CD4-positive, alpha-beta T cell treated with Interleukin-10 for 1 hour (primary cell): ENCODE measurements at places on chromosomes 12 and 14.

GRCh38 chr12:107326237-107326636 is 232.9 kb upstream of the CRY1 start:
- no peak for DNase-seq

DNA sequence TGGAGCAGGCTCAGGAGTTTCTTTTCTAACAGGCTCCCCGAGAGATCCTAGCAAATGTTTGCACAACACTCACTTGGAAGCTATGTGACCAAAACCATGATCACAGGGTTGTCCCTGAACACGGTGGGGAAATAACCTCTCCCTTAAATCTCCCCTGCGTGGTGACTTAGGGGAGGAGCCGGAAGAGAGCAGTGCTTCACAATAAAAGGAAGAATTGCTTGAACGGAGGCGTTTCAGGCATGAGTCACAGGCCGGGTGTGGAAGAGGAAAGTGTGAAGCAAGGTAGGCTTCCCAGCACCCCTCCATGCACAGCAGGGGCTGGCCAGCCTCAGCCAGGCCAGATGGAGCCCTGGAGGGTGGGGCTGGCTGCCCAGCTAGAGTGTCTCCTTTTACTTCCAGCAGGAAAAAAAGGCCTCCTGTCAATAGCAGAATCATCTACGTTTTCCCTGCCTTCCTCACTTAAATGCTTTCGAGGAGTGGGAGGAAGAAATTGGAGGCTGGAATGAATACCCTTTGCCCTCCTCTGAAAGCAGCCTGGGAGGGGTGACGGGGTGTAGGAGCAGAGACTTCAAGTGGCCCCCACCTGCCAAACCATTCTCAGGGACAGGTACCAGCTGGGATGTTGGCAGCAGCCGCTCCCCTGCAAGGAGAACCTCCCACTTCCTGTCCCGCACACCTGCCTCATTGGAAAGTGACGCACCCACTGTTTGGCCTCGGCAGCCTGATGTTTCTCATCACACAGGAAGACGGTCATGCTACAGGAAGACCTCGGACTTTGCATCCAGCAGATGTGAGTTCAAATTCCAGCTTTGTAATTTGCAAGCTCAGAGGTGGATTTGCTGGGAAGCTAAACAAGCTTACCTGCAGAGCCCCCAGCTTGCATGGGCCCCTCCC is 30.1 kb upstream of the PPP2R5C start:
- DNase-seq, result peak; percentile 89

- no peak for DNase-seq
Measured at GRCh38 chr12:25045869-25046268, 97.0 kb upstream of the BCAT1 start.

- DNase-seq, result no peak
Measured at GRCh38 chr14:29722831-29723230, 204.8 kb downstream of the PRKD1 start.

DNA sequence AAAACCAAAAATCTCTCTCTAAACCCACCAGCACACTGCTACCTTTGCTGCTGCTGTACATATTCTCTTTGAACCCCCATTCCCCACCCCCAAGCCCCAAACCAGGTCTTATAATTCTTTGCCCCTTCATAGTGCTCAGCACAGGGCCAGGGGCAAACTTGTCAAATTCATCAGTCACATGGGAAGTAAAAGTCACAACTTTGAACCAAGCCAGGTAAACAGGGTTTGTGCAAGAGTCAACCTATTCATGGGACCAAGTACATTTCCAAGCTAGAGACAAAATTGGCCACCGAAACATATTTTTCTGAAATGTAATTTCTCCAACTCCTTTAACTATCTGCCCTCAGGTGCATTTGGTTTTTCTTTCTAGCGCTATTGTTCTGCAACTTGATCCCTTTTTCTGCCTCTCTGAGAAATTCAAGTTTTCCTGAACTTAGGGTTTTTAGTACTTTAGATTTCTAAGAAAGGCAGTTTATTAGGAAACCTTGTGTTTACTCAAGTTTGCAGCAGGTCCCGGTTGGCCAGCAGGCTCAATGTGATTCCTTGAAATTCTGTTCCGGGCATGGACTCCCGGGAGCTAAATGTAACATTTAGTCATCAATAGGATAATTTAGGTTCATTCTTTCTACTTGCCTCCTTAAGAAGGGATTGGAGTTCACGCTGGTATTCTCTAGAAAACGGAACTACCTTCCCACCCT is 230.5 kb downstream of the EFCAB11 start:
- DNase-seq, result no peak

DNA sequence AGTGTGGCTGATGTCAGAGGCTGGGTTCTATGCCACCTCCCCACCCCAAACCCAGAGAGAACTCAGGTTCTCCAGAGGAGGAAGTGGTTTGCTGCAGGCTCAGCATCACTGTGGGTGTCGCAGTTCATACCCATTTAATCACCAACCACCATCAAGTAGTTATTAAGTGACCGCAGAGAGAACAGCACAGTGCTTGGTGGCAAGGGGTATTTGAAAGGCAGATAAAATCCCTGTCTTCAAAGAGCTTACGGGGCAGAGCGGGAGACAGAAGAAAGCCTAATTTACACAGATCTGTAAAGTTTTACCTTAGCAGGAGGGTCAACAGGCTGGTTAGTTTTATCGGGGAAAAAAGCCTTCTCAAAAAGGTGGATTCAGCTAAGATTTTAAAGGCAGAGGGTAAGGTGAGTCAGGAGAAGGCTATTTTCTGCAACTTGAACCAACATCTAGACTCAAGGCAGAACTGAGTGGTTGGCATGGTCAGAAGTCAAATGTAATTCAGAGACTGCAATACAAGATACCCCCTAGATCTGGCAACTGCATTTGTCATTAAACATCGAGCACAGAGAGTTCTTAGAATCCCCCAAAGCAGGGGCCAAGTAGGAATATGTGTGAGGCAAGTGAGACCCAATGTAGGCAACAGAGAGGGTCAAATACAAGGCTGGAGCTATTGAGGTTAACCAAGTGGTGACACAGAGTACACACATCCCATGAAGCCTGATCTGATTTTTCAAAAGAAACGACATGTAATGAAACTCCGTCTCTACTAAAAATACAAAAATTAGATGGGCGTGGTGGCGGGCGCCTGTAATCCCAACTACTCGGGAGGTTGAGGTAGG is 13.2 kb downstream of the PXN start:
- peak; percentile 90 for DNase-seq

DNA sequence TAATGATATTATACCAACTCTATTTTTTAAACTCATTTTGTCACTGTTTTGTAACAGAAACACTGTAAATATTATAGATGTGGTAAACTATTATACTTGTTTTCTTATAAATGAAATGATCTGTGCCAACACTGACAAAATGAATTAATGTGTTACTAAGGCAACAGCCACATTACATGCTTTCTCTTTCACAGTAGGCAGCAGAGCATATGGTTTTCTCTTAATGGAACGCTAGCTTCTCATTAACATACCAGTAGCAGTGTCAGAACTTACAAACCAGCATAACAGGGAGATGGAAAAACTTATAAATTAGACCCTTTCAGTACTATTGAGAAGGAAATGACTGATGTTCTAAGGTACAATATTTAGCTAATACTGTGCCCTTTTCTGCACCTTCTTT is 398.8 kb downstream of the PRKD1 start:
- no peak for DNase-seq

GRCh38 chr14:75559451-75560222 is 18.8 kb upstream of the FLVCR2 start:
- no peak for DNase-seq

GRCh38 chr12:76864791-76865400 is 13.9 kb downstream of the CSRP2 start:
- no peak for DNase-seq

- no peak for DNase-seq
Measured at GRCh38 chr12:103517161-103517560, 21.4 kb upstream of the C12orf42 start.

DNA sequence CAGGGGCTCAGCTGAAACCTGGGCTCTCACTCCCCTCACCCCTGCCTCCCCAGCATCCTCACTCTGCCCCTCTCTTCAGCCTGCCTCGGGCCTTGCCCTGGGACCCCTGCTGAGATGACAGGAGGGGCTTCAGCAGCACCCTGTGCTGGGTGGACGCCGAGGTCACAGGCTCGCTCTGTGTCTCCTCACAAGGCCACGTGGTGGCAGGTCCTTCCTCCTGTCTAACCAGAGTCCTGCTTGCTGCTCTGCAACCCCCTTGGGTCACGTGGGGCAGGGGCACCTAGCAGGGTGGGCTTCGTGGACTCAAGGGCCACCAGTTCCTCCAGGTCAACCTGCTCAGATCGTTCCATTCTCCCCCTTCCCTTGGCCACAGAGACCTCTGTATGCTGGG is 90.4 kb downstream of the TMEM121 start:
- DNase-seq, result no peak

- DNase-seq, result no peak
Measured at GRCh38 chr12:89971880-89972279, 263.2 kb upstream of the ATP2B1 start.

DNA sequence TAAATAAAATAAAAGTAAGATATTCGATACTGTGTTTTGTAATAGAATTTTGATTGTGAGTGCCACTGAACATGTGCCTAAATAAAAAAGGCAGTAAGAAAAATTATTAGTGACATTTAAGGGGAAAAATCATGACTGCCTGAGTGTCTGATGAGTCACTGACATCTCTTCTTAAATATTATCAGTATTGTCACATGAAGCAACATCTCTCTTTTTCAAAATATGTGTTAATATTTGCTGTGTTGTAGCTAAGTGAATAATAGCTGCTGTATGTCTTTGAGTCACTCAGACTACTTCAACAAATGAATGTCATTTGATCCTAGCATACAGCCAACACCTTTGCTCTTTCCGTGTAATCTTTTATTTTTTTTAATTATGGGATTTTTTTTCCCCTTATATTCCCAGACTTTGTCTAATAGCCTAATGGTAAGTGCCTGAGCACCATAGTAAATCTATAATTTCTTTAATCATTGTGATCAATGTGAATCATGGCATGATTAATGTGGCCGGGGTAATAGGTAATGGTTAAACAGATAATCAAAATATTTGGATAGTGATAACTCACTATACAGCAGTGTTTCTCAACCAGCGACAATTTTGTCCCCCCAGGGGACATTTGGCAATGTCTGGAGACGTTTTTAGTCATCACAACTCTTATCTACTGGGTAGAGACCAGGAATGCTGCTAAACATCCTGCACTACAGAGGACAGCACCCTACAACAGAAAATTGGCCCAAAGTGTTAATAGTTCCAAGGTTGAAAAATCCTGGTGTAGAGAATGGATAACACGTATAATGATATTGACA is 11.7 kb upstream of the OTX2 start:
- DNase-seq, result no peak

- DNase-seq, result no peak
Measured at GRCh38 chr14:76829650-76830421, 3.6 kb downstream of the LRRC74A start.

DNA sequence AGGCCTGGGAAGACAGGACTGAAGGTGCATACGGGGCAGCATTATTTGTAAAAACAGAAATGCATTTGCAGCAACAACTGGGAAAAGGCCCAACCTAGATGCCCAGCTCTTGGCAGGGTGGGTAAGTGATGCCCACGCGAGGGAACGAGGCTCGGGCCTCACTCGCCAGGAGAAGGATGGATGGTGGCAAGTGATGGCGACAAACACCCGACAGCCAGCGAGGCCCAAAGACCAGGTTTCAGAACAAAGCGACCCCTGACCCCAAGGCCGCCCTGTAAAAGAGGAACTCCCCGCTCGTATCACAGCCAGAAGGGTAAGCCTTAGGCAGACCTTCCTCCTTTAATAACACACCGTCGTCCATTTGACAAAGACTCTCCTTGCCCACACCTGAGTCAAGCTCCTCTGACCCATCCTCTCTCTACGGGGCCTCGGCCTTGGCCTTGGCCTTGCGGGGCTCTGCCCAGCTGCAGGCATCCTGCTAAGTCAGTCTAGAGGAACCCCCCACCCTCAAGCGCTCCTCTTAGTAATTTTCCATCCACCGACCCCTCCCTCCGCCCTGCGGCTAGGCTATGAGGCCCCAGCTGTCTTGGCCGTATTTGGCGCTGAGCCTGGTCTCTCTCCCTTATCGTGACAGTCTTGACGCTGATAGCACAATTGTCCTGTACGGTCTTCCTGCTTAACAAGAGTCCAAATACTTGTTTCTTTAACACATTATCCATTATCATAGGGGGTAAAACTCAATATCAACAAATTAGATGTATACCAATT is 80.2 kb downstream of the NCOR2 start:
- DNase-seq, result no peak

GRCh38 chr14:83568141-83568540 is 1961.8 kb upstream of the FLRT2 start:
- DNase-seq, result no peak

DNA sequence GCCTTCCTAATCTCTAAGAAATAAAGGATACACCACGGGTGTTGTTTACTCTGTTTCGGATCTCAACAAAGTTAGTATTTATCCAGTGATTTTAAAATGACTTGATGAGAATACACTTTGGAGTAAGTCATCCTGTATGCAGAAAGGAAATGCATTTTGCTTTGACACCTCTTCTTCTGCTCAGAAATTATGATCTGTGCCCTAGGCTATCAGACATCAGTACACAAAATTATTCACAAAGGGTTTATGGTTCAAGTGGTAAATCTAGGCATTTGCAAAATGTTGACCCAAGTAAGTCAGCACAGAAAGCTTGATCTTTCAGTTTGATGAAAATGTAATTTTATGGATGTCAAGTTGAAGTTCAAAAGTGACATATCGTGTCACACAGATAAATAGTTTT is 248.5 kb downstream of the ATP23 start:
- no peak for DNase-seq

DNA sequence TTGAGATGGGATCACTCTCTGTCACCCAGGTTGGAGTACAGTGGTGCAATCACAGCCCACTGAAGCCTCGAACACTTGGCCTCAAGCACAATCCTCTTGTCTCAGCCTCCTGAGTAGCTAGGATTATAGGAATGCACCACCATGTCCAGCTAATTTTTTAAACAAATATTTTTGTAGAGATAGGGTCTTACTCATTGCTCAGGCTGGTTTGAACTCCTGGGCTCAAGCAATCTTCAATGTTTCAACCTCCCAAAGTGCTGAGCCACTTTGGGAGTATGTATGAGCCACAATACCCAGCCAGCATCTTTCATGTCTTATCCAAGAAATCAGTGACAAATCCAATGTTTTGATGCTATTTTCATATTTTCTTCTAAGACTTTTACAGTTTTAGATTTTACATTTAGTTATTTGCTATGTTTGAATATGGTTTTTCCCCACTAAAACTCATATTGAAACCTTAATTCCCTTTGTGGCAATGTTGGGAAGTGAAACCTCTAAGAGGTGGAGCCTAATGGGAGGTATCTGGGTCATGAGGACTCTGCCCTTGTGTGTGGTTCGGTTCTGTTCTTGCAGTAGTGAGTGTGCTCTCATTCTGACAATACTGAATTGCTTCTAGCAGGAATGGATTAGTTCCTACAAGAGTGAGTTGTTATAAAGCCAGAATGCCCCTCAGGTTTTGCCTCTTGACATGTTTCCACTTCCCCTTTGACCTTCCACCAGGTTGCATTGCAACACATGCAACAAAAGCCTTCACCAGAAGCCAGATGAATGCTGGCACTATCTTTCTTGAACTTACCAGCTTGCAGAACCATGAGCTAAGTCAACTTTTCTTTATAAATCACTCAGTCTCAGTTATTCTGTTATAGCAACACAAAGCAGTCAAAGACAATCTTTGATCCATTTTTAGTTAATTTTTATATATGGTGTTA is 80.8 kb upstream of the AMIGO2 start:
- DNase-seq, result no peak
